ENCODE measurements at places on chromosomes 3 and 15. TPM values are rescaled to one million over a fixed set of nuclear protein-coding genes. Genes with fewer than 3 reads are reported as not detected.

GRCh38 chr3:67653425-67654098 is 850 bp downstream of the SUCLG2 start:
- peak; percentile 6 for DNase-seq

DNA sequence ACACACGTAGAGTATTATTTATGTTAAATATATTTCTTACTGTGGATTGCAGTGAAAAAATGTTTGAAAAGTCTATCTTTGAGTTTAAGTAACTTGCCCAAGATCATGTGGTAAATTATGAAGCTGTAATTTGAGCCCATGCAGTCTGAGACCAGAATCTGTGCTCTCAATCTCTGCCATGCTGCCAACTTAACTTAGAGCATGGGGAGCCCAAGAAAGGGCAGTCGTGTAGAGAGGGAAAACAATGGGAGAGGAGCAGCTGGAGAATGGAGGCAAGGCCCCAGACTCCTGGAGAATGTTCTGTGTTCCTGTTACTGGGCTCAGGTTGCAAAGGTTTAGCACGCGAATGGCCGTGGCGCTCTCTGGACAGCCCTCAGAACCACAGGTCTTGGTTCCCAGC is 311.6 kb upstream of the RASGRP1 start:
- no peak for DNase-seq

GRCh38 chr15:68700455-68701123 is 120.1 kb downstream of the ANP32A start:
- DNase-seq, result peak; percentile 20

DNA sequence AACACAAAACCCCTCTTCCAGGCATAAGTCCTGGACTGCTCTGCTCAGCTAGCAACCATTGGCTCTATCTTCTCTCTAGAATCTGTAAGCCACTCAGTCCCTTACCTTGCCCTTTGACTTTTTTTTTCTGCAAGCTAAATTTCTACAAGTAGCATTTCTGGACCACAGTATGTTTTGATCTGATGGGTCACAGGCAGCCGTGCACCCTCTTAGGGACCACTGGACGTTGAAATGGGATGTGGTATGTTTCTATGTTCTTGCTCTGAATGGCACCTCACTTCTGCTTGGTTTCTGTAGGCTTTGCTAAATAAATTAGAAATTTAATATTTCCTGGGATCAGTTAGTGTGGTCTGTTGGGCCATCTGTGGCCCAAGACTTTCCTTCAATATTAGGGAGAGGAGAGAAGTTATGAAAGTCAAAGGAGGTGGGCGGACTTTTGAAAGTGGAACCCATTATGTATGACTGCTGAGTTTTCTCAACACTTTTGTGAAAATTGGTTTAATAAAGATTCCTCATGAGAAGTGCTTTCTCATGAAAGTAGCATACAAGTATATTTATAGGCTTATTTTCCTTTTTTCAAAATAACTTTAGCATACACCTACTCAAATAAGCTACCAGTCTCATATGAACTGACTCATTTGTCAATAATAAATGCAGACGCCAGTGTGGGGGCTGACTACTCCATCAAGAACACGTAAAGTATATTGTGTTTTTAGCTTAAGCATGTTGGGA is 18.4 kb upstream of the TIPARP start:
- no peak for DNase-seq

- DNase-seq, result no peak
Observed at GRCh38 chr15:89423981-89424380, 72.4 kb downstream of the RHCG start.

DNA sequence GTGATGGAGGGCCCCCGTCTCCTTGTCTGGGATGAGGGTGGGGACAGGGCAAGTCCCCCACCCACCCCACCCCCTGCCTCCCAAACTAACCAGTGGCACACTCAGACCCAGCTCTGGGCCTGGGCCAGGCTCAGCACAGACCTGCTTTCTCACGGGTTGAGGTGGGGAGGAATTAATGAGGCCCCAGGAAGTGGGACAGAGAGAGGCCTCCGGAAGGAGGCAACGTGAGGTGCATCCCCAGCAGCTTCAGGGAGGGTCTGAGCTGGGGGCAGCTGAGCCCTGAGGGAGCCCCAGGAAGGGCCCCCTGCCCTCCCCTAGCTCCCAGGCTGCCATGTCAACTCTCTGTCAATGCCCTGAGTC is 15.0 kb upstream of the GNAI2 start:
- no peak for DNase-seq

DNA sequence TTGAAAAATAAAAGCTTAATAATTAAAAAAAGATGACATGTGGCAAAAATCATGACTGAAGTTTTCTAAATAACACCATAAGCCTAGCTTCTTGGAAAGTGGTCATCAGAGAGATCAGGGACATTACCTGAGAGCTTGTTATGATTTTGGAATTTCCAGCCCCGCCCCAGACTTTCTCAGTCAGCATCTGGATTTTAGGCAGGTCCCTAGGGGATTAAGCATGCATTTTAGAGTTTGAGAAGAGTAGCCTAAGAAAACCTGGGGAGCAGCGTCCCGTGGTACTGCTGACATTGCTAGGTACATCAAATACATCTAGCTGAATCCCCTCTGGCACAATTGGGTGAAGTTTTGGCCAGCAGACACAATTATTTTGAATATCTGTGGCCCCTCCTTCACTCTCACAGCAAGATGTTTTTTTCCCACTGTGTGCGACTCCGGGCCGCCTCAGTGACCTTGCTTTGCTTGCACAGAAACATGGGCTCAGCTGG is 58.7 kb upstream of the MEF2A start:
- DNase-seq, result no peak

DNA sequence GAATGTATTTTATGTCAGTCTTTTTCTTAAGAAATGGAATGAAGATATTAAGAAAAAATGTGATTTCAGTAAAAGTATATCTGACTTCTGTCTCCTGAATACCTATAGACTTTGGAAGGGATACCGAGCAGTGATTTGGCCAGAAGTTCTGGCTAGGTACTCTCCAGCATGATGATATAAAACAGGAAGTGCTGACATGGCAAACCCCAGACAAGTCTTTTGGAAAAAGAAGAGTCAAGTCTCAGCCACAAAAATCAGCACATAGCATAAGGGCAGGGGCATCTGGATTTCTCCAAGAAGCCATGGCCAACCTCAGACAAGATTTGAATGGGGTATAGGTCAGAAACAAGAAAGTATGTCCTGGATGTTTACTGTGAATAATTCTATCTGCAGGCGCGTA is 643.3 kb upstream of the ARRDC4 start:
- DNase-seq, result no peak

DNA sequence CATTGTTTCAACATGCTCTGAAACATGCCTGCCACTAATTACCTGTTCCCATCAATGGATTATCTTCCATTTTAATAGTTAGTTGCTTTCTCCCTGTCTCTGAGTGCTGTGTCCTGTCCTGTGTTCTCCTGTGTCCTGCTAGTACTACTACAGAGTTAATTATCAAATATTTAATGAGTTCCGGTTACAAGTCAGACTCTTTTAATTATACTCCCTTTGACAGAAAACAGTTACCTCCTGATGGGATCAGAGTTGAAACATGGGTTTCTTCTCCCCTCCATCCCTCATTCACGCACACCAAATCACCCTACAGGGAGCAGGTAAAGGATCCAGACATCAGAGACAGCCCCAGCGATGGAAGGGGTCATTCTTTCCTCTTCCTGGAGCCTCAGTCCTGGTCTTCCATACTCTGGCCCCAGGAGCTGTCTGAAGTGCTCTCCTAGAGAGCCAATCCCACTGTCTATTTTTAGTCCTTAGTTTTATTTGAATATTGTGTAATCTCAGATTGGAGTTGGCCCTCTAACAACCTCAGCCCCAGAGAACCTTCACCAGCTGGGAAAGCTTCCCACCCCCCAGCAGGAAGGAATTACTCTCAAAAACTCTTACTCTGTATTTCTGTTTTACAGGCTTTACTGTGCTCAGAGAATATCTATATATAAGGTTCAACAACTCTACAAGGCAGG is 137.0 kb upstream of the C2CD4B start:
- DNase-seq, result no peak

DNA sequence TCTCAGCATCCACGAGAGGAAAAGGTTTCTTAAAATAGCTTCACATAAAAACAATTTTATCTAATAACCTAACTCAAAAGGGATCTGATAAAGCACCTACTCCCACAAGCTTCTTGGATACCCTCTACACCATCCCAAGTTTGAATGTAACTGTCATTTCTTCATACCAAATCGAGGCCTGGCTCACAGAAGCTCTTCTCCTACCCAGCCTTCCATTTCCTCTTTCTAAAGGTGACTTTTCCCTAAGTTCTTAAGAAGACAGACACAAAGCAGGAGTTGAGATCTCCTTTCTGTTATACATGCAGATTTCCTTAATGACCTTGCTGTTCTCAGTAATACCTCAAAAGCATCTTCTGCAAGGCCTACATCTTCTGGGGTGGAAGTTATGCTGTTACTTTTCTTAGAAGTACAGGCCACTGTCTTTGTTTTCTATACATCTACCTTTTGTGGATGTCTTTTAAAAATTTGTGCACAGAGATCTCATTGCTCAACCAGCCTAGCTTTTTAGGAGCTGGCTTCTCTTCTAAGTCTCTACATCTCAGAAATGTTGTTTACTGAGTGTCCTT is 3.4 kb upstream of the LRRIQ4 start:
- DNase-seq, result no peak

DNA sequence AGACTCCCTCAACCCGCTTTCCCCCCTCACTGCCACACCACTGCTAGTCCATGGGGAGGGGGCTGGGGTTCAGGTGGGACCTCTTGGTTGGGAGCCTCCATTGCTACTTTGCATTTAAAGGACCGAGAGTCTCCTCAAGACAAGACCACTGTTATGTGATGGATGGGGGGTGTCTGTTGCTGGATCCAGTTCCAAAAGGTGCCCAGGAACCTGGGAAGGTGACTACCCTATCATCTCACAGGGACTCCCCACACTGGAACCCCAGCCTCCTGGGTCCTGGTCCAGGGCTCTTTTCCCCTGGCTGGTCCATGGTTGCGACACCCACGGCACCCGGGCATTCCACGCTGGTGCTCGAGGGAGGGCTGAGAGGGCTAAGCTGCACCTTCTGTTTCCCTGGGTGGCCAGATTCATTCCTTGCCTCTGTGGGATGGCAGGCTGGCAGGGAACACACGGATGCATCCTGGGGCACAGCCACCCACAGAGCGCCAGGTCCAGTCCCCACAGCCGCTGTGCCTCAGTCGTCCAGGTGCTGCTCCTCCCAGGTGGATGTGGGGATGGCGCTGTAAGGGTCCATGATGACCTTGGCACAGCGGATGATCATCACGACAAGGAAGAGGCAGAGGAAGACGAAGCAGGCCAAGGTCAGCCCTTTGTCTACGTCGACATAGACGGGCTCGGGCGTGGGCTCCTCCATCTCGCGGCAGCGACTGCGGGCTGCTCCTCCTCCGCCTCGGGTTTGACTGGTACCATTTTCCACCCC is 48.6 kb downstream of the FAH start:
- DNase-seq, result no peak

- no peak for DNase-seq
Observed at GRCh38 chr15:75920079-75920478, 16.4 kb downstream of the FBXO22 start.

GRCh38 chr3:141508067-141508436 is 21.2 kb downstream of the RASA2 start:
- DNase-seq, result no peak

GRCh38 chr15:51161491-51162220 is 67.0 kb upstream of the TNFAIP8L3 start:
- DNase-seq, result no peak

DNA sequence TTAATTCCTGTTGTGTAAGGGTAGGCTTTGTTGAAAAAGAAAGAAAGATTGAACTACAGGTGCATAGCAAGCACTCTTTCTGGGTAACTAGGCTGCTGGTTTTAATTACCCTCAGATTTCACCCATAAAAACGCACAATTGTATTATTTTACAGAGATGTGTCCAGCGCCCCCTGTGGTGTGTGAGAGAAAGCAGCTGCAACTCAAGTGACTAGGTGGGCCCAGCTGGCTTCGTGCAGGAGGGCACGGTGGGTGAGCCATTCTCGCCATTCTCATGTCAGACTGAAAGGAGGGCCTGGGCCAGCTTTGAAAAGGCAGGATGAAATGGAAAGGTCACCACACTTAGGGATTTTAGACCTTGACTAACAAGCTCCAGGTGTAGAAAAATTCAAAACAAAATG is 122.6 kb downstream of the LRIG1 start:
- DNase-seq, result peak; percentile 57

DNA sequence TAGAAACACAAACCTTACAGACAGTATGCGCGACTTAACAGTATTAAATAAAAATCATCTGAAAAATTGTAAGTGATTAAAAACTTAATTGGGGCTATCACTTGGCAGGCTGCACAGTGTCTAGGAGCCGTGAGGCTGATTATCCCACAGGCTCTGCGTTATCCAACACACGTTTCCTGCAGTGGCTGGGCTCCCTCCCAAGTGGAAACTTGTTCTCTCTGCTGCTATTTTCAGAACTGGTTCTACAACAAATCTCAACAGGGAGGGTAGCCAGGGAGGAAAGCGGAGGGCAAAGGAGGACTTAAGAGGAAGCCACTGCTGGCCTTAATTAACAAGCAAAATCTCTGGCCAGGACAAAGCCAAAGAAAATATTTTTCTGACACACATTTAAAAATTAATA is 555.2 kb downstream of the MAGI1 start:
- DNase-seq, result no peak

GRCh38 chr15:79371591-79371990 is 60.5 kb upstream of the MINAR1 start:
- no peak for DNase-seq

- DNase-seq, result no peak
Observed at GRCh38 chr3:124883766-124884473, 3.2 kb downstream of the ITGB5 start.

DNA sequence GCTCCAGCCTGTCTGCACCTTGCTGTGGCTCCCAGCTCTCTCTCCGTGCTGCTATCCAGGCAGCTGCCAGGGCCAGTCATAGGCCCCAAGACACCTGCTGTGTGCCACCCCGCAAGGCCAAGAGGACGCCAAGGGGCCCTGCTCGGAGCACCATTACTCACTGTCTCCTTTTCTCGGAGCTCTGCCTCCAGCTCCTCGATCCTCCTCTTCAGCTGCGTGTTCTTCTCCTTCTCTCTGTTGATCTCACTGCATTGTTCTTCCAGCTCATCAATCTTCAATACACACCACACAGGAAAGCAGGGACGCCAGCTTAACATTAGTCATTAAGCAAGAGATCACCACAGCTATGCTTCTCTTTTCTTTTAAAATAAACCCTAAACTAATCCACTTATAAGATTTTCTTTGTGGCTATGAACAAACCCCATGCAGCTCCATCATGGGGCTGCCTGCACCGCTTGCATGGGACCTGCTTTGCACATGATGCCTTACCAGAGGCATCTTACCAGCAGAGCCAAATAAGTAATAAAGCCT is 42.6 kb downstream of the WHAMM start:
- no peak for DNase-seq

- no peak for DNase-seq
Observed at GRCh38 chr15:52924630-52925029, 134.5 kb upstream of the ONECUT1 start.

HIGD2B gene
- 0.11 TPM for total RNA-seq

LRRC49 gene
- 1.1 TPM for total RNA-seq

C3orf85 gene
- total RNA-seq, result not detected

CIDEC gene
- total RNA-seq, result 0.24 TPM

PSMD6 gene
- 108 TPM for total RNA-seq

B3GNT5 gene
- 0.21 TPM for total RNA-seq

TEX264 gene
- total RNA-seq, result 124 TPM

EEF1AKMT4 gene
- 16.5 TPM for total RNA-seq

GCSAM gene
- total RNA-seq, result not detected

GPR160 gene
- total RNA-seq, result 3.7 TPM

TMEM158 gene
- total RNA-seq, result 4.2 TPM

ALDH1A2 gene
- 0.18 TPM for total RNA-seq

Measured in SK-MEL-5 (cell line).